ENCODE measurements at places on chromosomes 16 and 17. TPM values are rescaled to one million over a fixed set of nuclear protein-coding genes. Genes with fewer than 3 reads are reported as not detected.

MGAT5B gene
- total RNA-seq, result 3.0 TPM

OR1F1 gene
- not detected for total RNA-seq

FA2H gene
- total RNA-seq, result 5.0 TPM

LRRC37A gene
- 2.3 TPM for total RNA-seq

CMTM1 gene
- 8.4 TPM for total RNA-seq

FSCN2 gene
- 3.8 TPM for total RNA-seq

MT1F gene
- 5.9 TPM for total RNA-seq

GRCh38 chr17:77535892-77536291, 395.1 kb downstream of the SEC14L1 start:
- no peak overlapping the region for H3K27ac ChIP-seq
- peaks cover 4% of the 10 kb centered on the region for H3K4me1 ChIP-seq
- no peak for DNase-seq
- no peaks in the 10 kb centered on the region for H3K36me3 ChIP-seq
- peaks cover 24% of the 10 kb centered on the region for H3K27me3 ChIP-seq

- H3K4me3 ChIP-seq, result peak overlapping the region; percentile 84
- DNase-seq, result no peak
- H3K36me3 ChIP-seq, result peaks cover 9% of the 10 kb centered on the region
- peaks cover 27% of the 10 kb centered on the region for H3K4me1 ChIP-seq
These were observed 1.8 kb downstream of the HMOX2 start for GRCh38 chr16:4477966-4478365.

GRCh38 chr16:15031179-15031578, 24.7 kb downstream of the NTAN1 start:
- H3K27ac ChIP-seq, result no peak overlapping the region
- H3K4me1 ChIP-seq, result peaks cover 11% of the 10 kb centered on the region
- peaks cover 28% of the 10 kb centered on the region for H3K36me3 ChIP-seq
- no peaks in the 10 kb centered on the region for H3K27me3 ChIP-seq

DNA sequence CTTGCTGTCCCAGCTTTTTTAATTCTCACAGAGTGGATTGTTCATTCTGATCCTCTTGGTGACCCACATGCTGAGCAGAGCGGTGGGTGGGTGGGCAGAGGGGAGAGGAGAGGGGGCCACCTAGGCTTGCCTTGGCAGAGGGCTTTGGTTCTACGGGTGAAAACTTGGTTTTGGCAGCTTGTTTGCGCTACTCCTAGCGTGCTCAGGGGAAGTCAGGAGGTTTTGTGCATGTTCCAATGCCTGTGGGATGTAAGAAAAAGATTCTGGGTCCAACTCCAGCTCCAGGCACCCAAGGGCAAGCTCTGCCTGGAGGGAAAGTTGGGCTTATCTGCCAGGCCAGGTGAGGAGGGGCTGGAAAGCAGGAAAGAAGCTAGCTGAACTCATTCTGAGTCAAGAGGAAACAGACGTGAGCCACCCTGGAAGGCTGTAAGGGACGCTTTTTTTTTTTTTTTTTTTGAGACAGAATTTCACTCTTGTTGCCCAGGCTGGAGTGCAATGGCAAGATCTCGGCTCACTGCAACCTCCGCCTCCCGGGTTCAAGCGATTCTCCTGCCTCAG, 169.1 kb downstream of the WSCD1 start:
- H3K36me3 ChIP-seq, result no peaks in the 10 kb centered on the region
- peak; percentile 43 for DNase-seq
- H3K4me3 ChIP-seq, result no peak overlapping the region

GRCh38 chr16:4494746-4495490, 18.7 kb downstream of the HMOX2 start:
- peaks cover 14% of the 10 kb centered on the region for H3K4me1 ChIP-seq
- no peak overlapping the region for H3K4me3 ChIP-seq
- H3K27me3 ChIP-seq, result no peaks in the 10 kb centered on the region
- peak overlapping the region; percentile 66 for H3K27ac ChIP-seq
- DNase-seq, result no peak

- H3K4me3 ChIP-seq, result no peak overlapping the region
- DNase-seq, result no peak
- H3K36me3 ChIP-seq, result peaks cover 5% of the 10 kb centered on the region
- H3K27ac ChIP-seq, result no peak overlapping the region
- no peaks in the 10 kb centered on the region for H3K27me3 ChIP-seq
These were observed 19.9 kb downstream of the DHX38 start for GRCh38 chr16:72113616-72113945.

DNA sequence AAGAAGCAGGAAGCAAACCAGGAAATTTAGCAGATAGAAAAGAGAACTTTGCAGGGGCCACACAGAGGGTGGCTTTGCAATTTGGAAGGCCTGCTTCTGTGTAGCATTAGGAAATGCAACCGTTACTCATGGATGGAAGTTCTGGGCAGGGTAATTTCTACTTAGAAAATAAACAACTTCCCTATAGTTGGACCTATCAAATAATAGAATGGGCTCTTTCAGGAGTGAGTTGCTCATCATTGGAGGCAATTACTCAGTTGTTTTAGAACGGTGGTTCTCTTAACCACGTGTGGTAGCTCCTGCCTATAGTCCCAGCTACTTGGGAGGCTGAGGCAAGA, 25.8 kb upstream of the HS3ST2 start:
- H3K4me3 ChIP-seq, result no peak overlapping the region
- no peak overlapping the region for H3K27ac ChIP-seq
- no peaks in the 10 kb centered on the region for H3K36me3 ChIP-seq
- DNase-seq, result no peak
- H3K27me3 ChIP-seq, result no peaks in the 10 kb centered on the region

- H3K27ac ChIP-seq, result peak overlapping the region; percentile 100
- DNase-seq, result no peak
- H3K36me3 ChIP-seq, result no peaks in the 10 kb centered on the region
- peaks cover 4% of the 10 kb centered on the region for H3K27me3 ChIP-seq
- peak overlapping the region; percentile 94 for H3K4me3 ChIP-seq
These were observed 2.9 kb downstream of the TMEM107 start for GRCh38 chr17:8173056-8173870.

- peaks cover 26% of the 10 kb centered on the region for H3K4me1 ChIP-seq
- no peak overlapping the region for H3K27ac ChIP-seq
- H3K27me3 ChIP-seq, result peaks cover 45% of the 10 kb centered on the region
These were observed 15.7 kb downstream of the COPZ2 start for GRCh38 chr17:48021934-48022333.

- peaks cover 16% of the 10 kb centered on the region for H3K4me1 ChIP-seq
- H3K36me3 ChIP-seq, result peaks cover 8% of the 10 kb centered on the region
- H3K27me3 ChIP-seq, result no peaks in the 10 kb centered on the region
- H3K4me3 ChIP-seq, result no peak overlapping the region
- H3K27ac ChIP-seq, result peak overlapping the region; percentile 3
- no peak for DNase-seq
These were observed 1.1 kb downstream of the ABCA9 start for GRCh38 chr17:69059458-69060175.

GRCh38 chr16:30151091-30151490, 28.1 kb upstream of the MAPK3 start:
- no peaks in the 10 kb centered on the region for H3K36me3 ChIP-seq

DNA sequence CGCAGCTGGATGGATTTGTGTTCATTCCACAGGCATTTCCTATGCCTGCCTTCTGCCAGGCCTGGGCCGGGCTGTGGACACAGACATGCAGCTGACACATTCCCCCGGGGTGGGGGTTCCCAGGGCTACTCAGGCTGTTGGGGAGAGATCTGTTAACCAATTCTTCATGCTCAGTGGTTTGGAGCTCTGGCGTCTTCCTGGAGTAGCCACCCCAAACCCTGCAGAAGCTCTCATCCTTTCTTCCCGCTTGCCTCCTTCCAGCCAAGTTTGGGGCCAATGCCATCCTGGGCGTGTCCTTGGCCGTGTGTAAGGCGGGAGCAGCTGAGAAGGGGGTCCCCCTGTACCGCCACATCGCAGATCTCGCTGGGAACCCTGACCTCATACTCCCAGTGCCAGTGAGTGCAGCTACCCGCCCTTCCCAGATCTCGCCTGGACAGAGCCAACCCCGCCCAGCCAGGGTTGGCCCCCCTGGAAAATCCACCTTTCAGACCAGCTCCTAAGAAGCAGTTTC, 2.6 kb downstream of the ENO3 start:
- H3K36me3 ChIP-seq, result no peaks in the 10 kb centered on the region
- H3K27ac ChIP-seq, result peak overlapping the region; percentile 51
- H3K4me1 ChIP-seq, result peaks cover 23% of the 10 kb centered on the region
- no peak overlapping the region for H3K4me3 ChIP-seq
- DNase-seq, result no peak
- H3K27me3 ChIP-seq, result no peaks in the 10 kb centered on the region

DNA sequence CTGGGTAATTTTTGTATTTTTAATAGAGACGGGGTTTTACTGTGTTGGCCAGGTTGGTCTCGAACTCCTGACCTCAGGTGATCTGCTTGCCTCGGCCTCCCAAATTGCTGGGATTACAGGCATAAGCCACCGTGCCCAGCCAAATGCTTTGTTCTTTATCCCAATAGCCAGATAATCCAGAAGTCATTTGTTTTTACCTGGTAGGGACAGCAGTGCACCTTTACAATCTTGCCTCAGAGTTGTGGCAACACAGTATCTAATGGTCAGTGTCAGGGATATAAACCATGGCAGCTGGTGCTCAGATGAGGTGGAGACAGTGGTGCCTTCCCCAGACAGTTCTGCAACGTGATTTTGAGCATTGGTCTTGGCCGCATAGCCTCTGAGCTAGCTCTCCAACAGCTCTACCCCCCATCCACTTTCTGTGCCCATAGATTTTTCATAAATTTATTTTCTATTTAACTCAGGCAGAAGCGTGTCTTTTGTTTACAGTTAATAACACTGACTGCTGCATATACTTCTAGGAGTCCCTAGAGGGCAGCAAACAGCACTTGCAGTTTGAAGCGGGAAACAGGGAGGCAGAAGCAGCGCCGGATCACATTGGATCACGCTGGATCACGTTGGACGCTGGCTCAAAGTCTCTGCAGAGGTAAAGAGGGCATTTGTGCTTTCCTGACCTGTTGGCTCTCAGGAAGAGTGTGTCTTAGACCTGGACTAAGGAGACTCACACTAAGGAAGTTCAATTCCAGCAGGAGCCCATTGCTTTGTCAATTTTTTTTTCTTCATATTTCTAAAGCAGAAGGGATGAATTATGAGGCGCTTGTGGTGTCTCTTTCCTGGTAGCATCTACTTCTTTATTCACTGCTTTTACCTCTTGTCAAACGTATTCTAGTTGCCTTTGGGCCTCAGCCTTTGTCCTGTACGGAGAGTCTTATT, 5.1 kb upstream of the GGT6 start:
- no peak for DNase-seq
- peaks cover 23% of the 10 kb centered on the region for H3K4me1 ChIP-seq
- H3K27ac ChIP-seq, result peak overlapping the region; percentile 24
- no peaks in the 10 kb centered on the region for H3K27me3 ChIP-seq
- H3K36me3 ChIP-seq, result no peaks in the 10 kb centered on the region

DNA sequence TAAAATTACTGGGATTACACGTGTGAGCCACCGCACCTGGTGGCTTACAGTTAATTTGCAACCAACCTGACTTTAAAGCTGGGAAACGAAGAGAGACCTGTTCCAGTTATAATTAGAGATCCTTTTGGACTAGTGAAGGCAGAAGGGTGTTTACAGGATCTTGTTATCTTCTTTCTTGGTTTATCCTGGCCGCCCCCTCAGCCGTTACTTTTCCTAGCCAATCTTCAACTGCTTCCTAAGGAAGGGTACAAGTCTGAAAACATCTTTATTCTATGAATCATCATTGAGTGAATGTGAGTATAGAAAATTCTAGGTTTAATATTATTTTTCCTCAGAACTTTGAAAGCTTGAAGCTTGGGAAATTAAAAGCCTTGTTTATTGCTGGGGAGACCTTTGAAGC, 286.5 kb downstream of the SLC39A11 start:
- no peak overlapping the region for H3K27ac ChIP-seq
- no peaks in the 10 kb centered on the region for H3K27me3 ChIP-seq
- no peak overlapping the region for H3K4me3 ChIP-seq
- peaks cover 9% of the 10 kb centered on the region for H3K4me1 ChIP-seq
- no peak for DNase-seq

- peaks cover 34% of the 10 kb centered on the region for H3K4me1 ChIP-seq
- H3K4me3 ChIP-seq, result peak overlapping the region; percentile 52
- H3K36me3 ChIP-seq, result peaks cover 29% of the 10 kb centered on the region
- no peak for DNase-seq
These were observed 4.3 kb downstream of the UBE2G1 start for GRCh38 chr17:4362141-4362540.

DNA sequence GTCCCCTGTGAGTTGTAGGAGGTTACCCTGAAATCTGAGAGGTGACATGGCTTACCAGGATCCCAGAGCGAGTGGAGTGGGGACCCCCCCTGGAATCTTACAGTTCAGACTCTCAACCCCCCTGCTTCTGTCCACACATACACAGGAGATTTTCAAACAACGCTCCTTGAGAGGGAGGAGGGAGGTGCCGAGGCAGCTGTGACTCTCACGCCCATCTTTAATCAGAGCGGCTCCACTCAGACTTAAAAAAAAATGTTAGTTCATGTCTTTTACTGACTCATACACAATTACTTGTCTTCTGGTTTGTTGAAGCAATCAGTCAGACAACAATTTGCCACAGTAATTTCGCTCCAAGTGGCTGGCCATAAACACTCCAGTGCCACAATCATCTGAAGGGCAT, 15.4 kb upstream of the TMEM220 start:
- no peak for DNase-seq
- peak overlapping the region; percentile 19 for H3K27ac ChIP-seq
- H3K4me3 ChIP-seq, result no peak overlapping the region
- peaks cover 21% of the 10 kb centered on the region for H3K27me3 ChIP-seq
- peaks cover 19% of the 10 kb centered on the region for H3K4me1 ChIP-seq
- no peaks in the 10 kb centered on the region for H3K36me3 ChIP-seq

GRCh38 chr17:10119203-10120108, 79.0 kb downstream of the GAS7 start:
- peak overlapping the region; percentile 69 for H3K4me3 ChIP-seq
- H3K27me3 ChIP-seq, result peaks cover 45% of the 10 kb centered on the region
- H3K27ac ChIP-seq, result peak overlapping the region; percentile 79

GRCh38 chr16:49366669-49367068, 6.9 kb upstream of the C16orf78 start:
- no peak overlapping the region for H3K4me3 ChIP-seq
- no peak for DNase-seq
- H3K27me3 ChIP-seq, result peaks cover 10% of the 10 kb centered on the region
- no peaks in the 10 kb centered on the region for H3K4me1 ChIP-seq

- no peak for DNase-seq
- H3K4me3 ChIP-seq, result peak overlapping the region; percentile 67
- peaks cover 42% of the 10 kb centered on the region for H3K4me1 ChIP-seq
- H3K27me3 ChIP-seq, result no peaks in the 10 kb centered on the region
- H3K27ac ChIP-seq, result peak overlapping the region; percentile 62
- H3K36me3 ChIP-seq, result peaks cover 13% of the 10 kb centered on the region
These were observed 32.9 kb downstream of the CPSF4L start for GRCh38 chr17:73228748-73229236.

Data from type B pancreatic cell (in vitro differentiated cells).